Tongue (tissue), 3 donors: ENCODE measurements at places on chromosomes 1 and 21. TPM values are rescaled to one million over a fixed set of nuclear protein-coding genes. Genes with fewer than 3 reads are reported as not detected.

GRCh38 chr1:87600055-87600850 lies 271.6 kb downstream of the LMO4 start:
- DNase-seq: peak; percentile 31

The TMEM200B gene
- total RNA-seq: 11.0 TPM

- no peak for DNase-seq
Measured at GRCh38 chr1:108636876-108637275, 24.0 kb downstream of the HENMT1 start.

DNA sequence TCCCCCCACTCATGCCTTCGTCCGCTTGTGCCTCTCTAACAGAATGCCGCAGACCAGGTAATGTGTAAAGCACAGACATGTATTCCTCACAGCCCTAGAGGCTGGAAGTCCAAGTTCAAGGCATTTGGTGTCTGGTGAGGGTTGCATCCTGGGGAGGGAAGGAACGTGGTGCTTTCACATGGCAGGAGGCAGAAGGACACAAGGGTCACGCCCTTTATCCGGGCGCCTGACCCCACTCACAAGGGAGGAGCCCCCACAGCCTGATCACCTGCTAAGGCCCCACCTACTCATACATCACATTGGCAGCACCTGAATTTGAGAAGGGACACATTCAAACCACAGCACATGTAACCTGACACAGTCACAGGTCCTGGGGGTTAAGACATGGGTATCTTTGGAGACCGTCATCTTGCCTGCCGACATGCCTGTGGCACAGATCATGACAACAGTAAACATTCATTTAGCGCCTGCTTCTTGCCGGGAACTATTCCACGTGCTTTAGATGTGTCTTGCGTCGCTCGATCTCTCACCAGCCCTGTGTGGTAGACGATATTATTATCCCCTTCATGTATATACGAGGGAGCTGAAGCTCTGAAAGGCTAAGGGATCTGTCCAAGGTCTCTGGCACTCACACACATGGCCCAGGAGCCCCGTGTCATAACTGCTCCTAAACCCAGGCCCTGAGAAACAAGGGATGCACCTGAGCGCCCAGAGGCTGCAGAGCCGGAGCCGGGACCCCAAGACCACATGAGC lies 235.6 kb downstream of the NPHP4 start:
- DNase-seq: no peak

GRCh38 chr21:31161157-31161556 lies 122.9 kb upstream of the KRTAP19-8 start:
- peak; percentile 42 for DNase-seq

GRCh38 chr21:28523367-28523766 lies 469.3 kb downstream of the LTN1 start:
- DNase-seq: no peak

- no peak for DNase-seq
Measured at GRCh38 chr1:111734856-111735255, 4.3 kb downstream of the INKA2 start.

The ADORA3 gene
- total RNA-seq: not detected

GRCh38 chr1:213939888-213940287 lies 47.9 kb upstream of the PROX1 start:
- DNase-seq: no peak

GRCh38 chr1:166153525-166154314 lies 13.1 kb downstream of the FAM78B start:
- no peak for DNase-seq

The SNX7 gene
- total RNA-seq: 48.3 TPM

DNA sequence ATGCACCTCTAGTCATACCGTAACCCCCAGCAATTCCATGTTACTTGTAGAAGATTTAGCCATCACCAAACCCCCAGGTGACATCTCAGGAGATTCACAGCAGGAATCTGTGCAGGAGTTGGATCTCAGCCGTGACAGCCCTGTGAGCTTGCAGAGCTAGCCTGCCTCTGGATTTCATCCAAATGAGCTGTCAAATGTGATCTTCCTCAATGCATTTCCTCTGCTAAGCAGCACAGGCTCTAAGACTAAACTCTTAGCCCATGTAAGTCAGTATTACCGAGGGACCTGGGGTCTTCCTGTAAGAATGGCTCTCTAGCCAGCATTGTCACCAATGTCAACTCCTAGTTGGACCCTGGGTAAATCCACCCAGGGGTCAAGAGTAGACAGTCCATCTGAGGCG lies 41.7 kb downstream of the UMODL1 start:
- DNase-seq: peak; percentile 84

DNA sequence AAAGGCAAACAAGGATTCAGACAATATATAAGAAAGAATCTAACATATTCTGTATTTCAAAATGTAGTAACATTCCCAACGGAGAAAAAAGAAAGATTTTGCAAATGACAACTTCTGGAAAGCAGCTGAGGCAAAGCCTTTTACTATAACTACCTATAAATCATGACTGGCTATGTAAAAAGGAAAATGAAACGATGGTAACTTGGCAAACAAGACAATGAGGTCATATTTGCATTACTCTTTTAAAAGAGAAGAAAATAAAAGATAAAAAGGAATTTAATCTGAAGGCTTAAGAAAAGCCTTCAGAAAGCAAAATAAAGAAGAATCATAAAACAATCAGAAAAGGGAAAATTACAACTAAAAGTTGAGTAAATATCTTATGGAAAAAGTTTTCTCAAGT lies 25.1 kb upstream of the ASPM start:
- DNase-seq: no peak

DNA sequence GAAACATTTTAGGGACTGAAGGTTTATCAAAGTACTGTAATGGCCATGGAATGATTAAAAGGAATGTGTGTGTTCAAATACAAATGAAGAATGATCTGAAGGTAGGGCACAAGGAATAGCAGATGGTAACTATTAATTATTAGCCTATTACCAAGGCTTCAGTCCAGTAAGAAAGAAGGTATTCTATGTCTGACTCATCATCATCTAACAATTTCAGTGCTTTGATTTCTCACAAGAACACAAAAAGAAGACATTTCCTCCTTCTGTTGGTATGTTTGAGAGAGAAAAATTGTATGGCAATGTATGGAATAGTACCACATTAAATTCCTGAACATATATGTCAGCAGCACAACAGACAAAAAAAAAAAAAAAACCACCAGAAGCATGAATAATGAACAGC lies 57.5 kb downstream of the TYW3 start:
- no peak for DNase-seq

DNA sequence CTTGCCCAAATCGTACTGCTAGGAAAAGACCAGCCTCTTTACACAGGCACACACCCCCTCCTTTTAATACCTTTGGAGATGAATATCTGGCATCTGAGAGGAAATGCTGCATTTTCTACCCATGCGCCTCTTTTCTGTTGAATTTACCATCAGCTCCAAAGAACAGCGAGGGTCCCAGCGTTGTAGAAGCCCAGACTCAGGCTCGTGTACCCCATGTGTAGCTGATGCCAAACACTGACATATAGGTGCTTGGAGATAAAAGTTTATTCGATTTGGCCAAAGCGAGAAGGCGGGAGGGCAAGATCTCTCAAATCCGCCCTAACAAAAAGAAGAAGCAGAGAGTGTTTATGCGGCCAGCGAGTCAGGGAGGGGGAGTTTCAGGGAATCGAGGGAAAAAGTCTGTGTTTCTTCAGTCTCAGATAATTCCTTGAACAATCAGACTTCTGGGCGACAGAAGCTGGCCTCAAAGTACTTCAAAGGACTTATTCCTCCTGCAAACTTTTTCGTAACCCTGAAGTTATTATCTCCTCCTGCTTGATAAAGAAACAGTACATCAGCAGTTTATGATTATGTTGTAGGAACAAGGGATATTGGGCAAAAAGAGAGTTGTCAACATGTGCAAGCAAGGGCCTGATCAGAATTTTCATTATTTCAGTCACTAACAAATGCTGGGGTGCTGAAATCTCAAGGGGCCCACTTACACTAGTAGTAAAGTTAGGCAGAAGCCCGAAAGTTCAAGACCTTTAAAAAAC lies 642 bp upstream of the CREG1 start:
- no peak for DNase-seq
